ENCODE measurements at places on chromosomes 3 and 15.

DNA sequence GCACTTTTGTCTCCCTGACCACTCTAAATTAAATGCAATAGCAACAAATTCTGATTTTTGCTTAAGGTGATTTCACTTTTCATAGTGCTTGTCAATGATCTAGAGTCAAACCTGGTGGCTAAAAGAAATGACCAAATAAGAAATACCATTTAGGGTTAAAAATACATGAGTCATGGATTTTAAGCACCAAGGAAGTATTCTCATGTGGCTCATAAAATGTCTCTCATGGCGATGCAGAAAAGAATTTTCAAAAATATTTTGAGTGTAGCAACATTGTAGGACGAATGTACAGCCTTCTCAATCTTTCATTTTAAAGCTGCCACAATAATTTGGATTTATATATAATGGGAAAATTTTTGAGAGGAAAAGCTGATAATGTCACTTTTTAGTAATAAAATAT is 193.6 kb downstream of the EPHA3 start:
- DNase-seq = no peak

- no peak for DNase-seq
Measured at GRCh38 chr15:77688266-77688665, 55.6 kb upstream of the LINGO1 start.

DNA sequence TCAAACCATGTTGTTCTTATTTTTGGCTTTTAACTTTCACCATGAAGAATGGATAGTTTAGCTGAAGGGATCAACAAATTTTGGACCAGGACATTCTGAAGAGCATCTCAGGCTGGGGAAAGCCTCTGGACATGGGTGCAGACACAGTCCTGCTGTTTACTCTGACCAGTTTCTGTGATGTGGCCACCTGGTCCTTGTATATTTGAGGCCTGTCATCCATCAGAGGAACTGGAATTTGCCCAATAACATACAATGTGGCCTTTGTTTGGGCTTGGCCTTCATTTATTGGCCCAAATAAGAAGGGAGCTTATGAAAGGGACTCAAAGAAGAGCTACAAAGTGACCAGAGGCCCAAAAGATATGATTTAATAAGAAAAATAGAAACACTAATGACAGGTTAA is 127.9 kb downstream of the MYRIP start:
- DNase-seq = no peak

GRCh38 chr15:35827141-35827540 is 281.2 kb upstream of the DPH6 start:
- DNase-seq = no peak

GRCh38 chr15:37701230-37701629 is 233.2 kb upstream of the TMCO5A start:
- no peak for DNase-seq

DNA sequence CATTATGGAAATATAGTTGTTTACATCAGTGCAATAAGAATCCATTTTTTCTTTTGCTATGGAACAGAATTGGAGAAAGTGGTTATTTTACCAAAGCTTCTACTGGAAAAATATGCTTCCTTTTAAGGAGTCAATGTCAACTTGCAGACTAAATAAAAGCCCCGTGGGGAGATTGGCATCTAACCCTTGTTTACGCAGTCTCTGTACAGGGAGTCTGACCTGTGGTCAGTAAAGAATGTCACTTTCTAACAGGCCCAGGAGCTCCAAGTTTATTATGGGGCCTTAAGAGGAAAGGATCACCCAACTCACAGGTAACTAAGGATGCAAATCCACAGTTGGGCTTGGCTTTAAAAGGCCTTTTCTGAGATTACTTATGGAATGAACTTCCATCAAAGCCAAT is 1751.2 kb downstream of the SI start:
- DNase-seq = no peak

- DNase-seq = no peak
Measured at GRCh38 chr15:75038231-75038630, 14.8 kb downstream of the PPCDC start.

DNA sequence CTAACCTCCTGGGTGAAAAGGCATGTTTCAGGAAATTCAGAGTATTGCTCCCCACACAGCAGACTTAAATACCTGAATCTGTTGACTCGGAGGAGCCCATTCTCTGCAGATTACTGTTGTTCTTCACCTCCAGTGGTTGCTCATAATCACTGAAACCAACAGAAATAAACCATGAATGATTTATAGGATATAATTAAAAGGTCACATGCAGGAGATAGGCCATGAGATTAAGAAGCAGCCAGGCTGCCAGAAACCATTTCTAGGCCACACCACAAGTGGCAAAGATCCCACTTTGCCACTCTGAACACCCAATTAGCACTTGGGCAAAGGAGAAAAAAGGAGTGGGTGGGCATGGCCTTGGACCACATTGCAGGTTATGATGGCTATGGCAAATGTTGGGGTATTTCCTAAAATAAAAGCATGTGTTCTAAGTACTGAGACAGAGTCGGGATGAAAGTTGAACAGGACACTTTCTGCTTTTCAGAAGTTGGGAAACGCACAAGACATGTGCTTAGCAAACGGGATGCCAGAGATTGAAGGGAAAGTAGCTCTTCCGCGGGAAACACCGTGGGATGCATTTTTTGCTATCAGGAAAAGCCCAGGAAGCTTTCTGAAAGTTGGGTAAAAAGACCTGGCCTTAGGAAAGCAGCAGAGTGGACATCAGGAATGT is 1.5 kb downstream of the CDC25A start:
- no peak for DNase-seq

- no peak for DNase-seq
Measured at GRCh38 chr15:63902671-63903035, 68.9 kb upstream of the HERC1 start.

DNA sequence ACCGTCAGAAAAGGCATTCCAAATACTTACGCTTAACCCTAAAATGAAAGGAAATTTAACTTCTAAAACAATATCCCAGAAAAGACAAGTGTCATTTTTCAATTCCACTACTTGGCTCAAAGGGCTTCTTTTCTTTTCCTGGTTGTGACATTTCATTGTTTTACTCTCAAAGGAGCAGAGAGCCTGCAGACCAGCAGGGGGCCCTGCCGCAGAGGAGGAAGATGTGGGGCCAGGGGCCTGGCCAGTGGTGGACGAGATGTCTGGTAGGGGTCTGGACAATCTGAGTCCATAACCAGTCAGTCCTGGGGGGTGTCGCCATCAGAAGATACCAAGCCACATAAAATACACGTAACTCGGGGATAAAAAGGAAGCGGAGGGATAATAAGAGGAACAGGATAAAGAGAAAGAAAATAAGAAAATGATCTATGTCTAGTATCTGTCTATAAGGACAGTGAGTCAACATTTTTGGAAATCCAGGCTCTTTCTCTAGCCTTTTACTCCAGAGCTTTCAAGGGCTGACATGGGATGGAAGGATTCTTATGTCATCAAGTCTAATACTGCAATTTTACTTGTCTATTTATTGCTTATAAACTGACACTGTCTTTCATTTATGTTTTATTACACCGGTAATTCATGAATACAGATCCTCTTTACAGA is 54.2 kb upstream of the ARHGEF3 start:
- no peak for DNase-seq

DNA sequence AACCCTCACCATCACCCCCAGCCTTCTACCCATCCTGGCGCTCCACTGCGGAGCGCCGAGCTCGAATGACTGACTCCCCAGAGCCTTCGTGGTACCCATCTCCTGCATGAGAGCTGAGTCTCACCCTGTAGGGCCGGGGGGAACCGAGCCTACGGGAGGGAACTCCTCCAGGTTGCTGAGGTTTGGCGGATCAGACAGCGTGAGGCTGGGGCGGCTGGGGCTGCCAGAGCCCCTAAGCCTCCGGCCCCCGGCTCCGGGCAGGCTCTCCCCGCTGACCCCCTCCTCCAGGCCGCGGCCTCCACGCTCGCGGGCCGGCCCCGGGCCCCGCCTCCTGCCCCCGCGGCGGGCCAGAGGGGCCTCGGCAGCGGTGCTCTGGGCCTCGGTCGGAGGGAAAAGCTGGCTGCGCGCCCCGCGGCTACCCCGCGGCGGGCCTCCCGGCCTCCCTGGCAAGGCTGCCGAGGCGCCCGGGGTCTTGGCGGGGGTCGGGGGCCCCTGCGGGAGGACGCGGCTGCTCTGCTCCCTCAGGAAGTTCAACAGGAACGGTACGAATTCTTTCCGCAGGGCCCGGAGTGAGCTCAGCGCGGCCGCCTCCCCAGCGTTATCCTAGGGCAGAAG is 643 bp downstream of the CDAN1 start:
- no peak for DNase-seq

Data from stimulated activated CD4-positive, alpha-beta T cell treated with anti-CD3 and anti-CD28 coated beads, TNF-alpha, amount 100 ng/mL, for 1 hour (primary cell).